ENCODE measurements at places on chromosomes 4 and X.

GRCh38 chrX:115058276-115058675 is 40.9 kb upstream of the IL13RA2 start:
- DNase-seq = no peak

GRCh38 chrX:132033166-132033565 is 10.1 kb downstream of the STK26 start:
- no peak for DNase-seq

DNA sequence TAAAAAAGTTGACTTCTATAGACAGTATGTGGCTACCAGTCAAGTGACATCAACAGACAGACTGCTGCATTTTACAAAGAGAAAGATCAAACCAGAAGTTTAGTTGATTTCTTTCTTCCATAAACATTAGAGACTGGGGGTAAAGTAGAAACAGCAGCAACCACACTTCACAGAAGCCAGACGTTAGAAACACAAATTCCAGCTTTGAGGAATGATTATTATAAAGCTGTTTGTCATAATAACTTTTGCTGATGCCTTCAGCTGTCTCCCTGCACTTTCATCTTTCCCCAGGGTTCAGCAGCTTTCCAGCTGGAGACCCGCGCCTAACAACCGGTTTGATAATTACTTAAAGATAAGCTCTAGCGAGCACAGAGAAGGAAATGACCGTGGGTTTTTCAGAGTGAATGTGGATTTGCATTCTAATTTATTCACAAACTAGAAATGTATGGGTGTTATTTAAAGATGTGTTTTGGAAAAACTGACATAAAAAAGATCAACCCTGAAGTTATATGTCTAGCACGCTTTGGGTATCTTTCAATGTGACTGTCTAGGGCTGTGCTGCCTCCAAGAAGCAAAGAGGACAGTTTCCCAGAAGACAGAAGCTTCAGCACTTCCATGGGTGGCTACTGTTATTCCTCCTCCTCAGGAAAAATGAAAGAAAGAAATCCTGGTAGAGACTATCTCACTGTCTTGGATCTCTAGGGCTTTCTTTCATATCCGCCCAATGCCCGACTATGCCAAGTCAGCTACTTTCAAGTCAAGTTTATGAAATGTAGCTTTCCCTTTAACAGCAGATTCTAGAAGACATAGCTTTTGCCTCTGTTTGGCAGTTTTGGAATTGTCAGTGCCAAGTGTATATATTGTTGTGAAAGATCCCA is 15.0 kb upstream of the ENAM start:
- no peak for DNase-seq

DNA sequence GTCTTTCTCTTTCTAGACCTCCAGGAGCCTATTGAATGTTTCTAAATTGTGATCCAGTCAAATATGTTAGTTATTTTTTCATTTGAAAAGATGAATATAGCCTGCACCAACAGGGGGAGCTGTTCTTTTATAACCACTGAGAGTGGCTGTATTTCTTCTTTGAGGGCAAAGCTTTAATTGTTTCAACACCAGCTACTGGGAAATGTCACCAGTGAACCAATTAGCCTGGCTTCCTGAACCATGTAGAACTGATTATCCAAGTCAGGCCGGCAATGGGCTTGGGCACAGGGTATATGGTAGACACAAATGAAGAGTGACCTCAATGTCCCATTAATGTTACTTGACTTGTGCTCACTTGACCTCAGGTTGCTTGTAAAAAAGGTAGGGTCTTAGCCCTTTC is 4.8 kb upstream of the DAPP1 start:
- peak; percentile 74 for DNase-seq

GRCh38 chrX:29542152-29542551 is 673.2 kb upstream of the MAGEB2 start:
- no peak for DNase-seq

DNA sequence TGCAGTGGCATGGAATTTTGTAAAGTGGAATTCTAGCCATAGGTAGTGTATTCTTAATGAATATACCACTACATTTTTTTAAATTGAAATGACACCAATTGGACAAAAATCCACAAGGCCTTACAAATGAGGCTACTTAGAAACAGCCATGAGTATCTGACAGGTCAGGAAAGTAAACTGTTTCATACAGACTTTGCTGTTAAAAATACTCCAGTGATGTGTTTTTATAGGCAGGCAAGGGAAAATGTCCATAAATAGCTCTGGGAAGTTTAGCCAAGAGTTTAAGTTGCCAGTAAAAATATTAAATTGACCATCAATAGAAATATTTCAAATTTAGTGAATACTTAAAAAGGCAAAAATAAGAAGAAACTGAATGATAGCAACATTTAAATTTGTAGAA is 41.8 kb upstream of the PDLIM5 start:
- DNase-seq = no peak

- peak; percentile 78 for DNase-seq
Measured at GRCh38 chr4:118968005-118968404, 79.4 kb downstream of the SYNPO2 start.

GRCh38 chr4:74096265-74096980 is 2.6 kb downstream of the CXCL2 start:
- DNase-seq = no peak

DNA sequence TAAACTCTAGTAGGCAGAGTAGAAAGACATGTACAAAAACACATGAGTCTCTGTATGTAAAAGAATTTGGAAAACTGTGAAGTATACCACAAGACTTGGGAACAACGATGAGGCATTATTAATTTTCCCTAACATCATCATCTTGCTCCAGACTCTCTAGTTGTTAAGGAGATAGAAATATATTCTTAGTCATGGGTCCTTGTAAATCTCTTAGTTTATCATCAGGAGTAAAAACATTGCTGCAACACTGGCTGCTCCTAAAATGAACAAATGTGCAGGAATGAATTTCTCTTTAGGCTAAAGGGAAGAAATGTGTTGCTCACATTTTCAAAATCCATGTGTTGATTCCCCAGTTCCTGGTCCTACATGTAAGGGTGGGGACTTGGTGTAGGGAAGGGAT is 384.6 kb downstream of the STIM2 start:
- DNase-seq = no peak

- DNase-seq = no peak
Measured at GRCh38 chr4:156201050-156201449, 247.4 kb upstream of the CTSO start.

DNA sequence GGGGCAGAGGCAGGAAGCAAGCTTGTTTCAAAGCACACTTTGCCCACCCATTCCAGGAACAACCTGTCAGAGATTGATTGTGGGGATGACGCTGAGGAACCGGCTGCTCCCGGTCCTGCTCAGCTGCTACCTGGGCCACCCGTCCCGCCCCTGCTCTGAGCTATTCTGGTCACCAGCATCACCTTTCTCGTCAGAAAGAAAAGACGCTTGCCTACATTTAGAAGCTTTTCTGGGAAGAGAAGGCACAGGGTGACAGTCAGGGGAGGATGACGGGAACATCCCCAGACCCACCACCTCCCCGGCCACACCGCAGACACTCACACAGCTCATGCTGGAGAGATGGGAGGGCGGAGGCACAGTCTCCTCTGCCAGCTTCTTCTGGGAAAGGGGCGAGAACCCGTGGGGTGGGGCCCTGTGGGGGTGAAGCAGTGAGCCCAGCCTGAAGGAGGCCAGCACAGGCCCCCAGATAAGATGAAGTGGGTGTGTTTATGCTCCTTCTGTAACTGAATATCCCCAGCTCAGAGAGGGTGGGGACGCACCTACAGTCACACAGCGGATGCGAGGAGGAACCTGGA is 81.8 kb downstream of the CPZ start:
- DNase-seq = no peak

DNA sequence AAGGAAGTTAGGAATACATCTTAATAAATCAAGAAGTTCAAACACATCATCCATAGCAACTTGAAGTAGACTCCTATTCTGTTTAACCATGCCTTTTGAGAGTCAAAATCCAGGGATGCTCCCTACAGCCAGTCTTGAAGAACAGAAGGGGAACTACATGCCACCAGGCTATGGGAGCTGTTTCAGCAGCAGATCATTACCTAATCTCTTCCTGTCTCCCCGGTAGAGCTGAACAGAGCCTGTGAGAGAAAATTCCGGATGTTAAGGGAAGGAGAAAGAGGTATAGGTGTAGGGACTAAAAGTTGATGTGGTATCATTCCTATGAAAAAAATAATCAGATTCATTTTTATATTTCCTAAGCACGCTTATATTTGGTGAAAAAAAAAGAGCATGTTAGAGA is 352.2 kb downstream of the SPRY1 start:
- DNase-seq = no peak

DNA sequence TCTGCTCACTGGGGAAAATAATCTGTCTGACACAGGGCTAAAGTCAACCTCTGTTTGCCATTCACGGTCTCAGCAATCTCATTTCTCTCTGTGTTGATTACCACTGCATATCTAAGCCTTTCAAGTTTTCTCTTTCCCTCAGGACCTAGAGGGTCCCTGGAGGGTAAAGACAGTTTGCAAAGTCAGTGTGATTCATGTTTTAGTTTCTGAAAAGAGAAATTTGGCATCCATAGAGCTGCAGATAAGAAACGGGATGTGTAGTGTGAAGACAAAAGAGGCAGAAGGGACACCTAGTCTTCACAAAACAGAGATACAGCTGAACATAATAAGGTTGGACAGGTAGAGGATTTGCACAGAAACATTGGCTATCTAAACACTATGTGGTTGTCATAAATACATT is 34.5 kb upstream of the KDR start:
- no peak for DNase-seq

DNA sequence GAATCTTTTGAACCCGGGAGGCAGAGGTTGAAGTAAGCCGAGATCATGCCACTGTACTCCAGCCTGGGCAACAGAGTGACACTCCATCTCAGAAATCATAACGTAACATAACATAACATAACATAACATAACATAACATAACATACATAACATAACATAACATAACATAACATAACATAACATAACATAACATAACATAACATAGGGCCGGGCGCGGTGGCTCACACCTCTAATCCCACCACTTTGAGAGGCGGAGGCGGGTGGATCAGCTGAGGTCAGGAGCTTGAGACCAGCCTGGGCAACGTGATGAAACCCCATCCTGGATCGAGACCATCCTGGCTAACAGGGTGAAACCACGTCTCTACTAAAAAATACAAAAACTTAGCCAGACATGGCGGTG is 76.7 kb downstream of the NOCT start:
- no peak for DNase-seq

DNA sequence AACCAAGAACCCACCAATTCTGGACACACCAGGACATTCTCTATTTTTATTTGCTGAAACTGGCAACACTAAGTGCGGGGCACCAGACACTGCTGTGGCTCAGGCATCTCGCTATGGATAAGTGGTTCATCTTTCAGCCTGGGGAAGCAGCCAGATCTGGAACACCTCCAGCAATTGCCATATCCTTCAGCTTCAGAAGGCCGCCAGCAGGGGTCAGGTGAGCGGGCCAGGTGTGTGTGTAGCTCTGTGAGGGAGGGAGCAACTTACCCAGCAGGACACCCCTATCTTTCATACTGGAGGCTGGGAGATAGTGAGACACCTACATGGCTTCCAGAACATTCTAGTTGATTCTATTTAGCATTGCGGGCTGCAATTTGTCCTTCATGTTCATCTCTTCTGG is 57.0 kb upstream of the GBA3 start:
- no peak for DNase-seq

- DNase-seq = no peak
Measured at GRCh38 chr4:162011089-162011488, 152.7 kb downstream of the FSTL5 start.

GRCh38 chr4:184442314-184442635 is 32.1 kb downstream of the IRF2 start:
- no peak for DNase-seq

DNA sequence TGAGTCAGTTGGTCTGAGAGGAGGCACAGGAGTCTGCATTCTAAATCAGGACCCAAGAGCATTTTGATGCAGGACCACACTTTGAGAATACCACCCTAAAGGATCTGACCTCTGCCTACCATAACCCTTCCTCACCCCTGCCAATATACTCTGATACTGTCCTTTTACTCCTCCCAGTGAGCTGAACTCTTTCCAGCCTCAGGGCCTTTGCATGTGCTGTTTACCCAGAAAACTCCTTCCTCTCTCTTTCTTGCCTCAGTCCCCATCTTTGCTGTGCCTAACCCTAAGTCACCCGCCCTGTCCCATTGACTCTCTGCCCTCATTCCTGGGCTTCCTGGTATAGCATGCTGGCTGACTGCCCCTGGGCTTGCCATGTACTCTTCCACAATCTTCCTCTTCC is 54.7 kb downstream of the OCRL start:
- no peak for DNase-seq

DNA sequence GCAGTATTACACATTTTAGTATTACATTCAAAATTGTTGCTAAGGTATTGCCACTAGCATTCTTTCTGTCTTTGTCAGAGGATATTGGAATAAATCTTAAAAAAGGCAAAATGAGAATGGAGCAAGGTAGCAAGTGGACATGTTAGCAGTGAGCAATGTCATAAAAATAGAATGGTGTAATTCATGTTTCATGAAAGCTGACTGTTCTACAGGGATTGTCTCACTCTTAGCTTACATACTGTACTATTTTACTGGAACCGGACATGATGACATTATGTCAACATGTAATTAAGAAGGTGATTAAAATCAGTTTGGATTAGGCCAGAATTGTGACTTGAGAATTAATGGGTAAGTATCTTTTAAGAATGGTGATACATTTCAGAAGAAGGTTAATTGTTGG is 1086.2 kb downstream of the STIM2 start:
- no peak for DNase-seq

DNA sequence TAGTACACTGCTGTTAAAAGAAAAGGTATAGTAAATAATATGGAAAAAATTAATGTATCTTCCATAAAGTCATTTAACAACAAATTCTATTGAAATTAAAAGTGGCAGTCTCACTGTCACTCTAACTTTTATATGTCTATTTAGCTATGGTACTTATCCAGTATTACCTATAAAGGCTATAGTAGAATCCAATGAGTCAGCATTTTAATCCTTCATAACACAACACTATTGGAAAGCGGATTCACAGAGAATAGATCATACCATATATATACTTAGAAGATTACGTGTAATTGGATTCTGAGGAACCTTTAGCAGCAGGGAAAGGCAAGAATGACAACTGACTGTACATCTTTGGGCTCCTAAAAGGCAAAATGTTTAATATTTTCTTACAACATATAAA is 1942.6 kb downstream of the PCDH7 start:
- DNase-seq = no peak

GRCh38 chr4:188439641-188440311 is 300.5 kb downstream of the TRIML1 start:
- no peak for DNase-seq

GRCh38 chrX:48489296-48489695 is 13.3 kb downstream of the FTSJ1 start:
- DNase-seq = no peak

- DNase-seq = no peak
Measured at GRCh38 chr4:136183513-136183912, 1348.8 kb downstream of the PCDH18 start.

- DNase-seq = no peak
Measured at GRCh38 chr4:8507624-8508023, 67.0 kb downstream of the TRMT44 start.

DNA sequence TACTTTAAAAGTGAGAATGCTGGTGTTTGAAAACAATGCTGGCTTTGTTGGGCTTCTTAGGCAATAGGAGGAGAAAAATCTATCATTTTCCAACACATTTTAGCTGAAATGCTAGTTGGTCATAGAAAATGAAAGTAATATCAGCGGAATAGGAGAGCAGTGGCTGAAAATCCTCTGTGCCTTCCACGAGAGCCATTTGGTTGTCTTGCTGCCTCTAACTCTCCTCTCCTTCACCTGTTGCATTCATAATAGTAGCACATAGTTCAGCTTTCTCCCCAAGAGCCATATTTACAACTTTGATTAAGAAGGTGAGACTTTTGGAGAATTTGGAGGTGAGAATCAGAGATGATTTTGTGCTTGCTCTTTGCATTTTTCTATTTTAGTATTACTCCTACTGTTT is 849.4 kb upstream of the FTHL17 start:
- DNase-seq = no peak

Measured in inflammatory macrophage (primary cell).